ENCODE measurements at places on chromosomes 3 and 15. TPM values are rescaled to one million over a fixed set of nuclear protein-coding genes. Genes with fewer than 3 reads are reported as not detected.

Gene NR2E3
- not detected for total RNA-seq

Gene COL7A1
- total RNA-seq = 2.4 TPM

Gene MNS1
- total RNA-seq = 0.14 TPM

Gene OXTR
- 1.5 TPM for total RNA-seq

Gene RBPMS2
- total RNA-seq = 0.09 TPM

Gene CBLB
- total RNA-seq = 152 TPM

Gene NME9
- total RNA-seq = not detected

Gene CTNNB1
- 238 TPM for total RNA-seq

- no peaks in the 10 kb centered on the region for H3K27me3 ChIP-seq
- H3K36me3 ChIP-seq = no peaks in the 10 kb centered on the region
- no peak overlapping the region for H3K4me3 ChIP-seq
- H3K4me1 ChIP-seq = peaks cover 48% of the 10 kb centered on the region
Measured at GRCh38 chr3:59425942-59426341, 376.1 kb upstream of the CFAP20DC start.

DNA sequence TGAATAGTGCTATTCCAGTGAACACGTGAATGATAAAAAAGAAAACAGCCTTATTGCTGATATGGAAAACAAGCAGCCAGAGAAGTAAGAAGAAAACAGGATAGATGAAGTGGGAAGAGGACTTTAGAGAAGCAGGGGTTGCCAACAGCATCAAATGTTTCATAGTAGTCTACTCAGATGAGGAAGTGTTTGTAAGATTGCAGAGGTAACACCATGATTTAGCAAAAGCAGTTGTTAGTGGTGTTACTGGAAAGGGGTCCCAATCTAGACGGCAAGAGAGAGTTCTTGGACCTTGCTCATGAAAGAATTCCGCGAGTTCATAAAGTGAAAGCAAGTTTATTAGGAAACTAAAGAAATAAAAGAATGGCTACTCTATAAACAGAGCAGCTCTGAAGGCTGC lies 108.8 kb upstream of the MCTP2 start:
- no peak overlapping the region for H3K4me3 ChIP-seq
- H3K36me3 ChIP-seq = no peaks in the 10 kb centered on the region
- DNase-seq = no peak
- peaks cover 9% of the 10 kb centered on the region for H3K27me3 ChIP-seq

- no peak overlapping the region for H3K4me3 ChIP-seq
- H3K27ac ChIP-seq = no peak overlapping the region
- no peaks in the 10 kb centered on the region for H3K36me3 ChIP-seq
- no peaks in the 10 kb centered on the region for H3K27me3 ChIP-seq
- H3K4me1 ChIP-seq = no peaks in the 10 kb centered on the region
Measured at GRCh38 chr3:79843180-79843579, 75.4 kb upstream of the ROBO1 start.

DNA sequence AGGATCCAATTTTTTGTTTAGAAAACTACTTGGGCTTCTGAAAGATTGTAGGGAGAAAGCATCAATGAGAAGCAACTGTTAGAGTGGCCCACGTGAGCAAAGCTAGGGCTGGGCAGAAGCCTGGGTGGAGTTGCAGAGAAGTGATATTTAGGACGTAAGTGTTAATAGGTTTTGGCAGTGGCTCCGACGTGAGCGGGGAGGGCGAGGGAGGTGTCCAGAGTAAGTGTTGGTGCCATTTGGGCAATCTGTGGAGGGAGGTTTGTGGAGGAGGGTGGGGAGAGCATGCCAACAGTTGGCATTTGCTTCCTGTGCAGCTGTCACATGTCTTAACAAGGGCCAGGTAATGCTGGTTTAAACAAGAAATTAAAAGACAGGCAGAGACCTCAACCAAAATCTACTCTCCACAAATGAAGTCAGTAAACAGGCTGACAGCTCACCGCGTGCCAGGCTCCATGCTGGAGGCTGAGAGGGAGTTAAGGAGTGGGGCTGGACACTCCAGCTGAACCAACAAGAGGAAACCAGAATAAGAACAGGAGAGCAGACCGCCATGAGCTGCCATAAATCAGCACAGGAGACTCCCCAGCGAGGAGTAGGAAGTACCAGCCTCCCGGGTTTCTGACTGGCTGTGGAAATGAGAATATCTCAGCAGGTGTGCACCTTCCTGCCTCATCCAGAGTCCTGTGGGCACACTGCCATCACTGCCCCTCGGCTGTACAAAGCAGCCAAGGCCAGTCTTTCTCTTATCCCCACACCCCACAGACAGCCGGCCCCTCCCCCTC lies 232.6 kb downstream of the ABHD5 start:
- no peaks in the 10 kb centered on the region for H3K36me3 ChIP-seq
- H3K4me3 ChIP-seq = no peak overlapping the region
- no peak overlapping the region for H3K27ac ChIP-seq
- peaks cover 26% of the 10 kb centered on the region for H3K27me3 ChIP-seq
- H3K4me1 ChIP-seq = no peaks in the 10 kb centered on the region
- no peak for DNase-seq

GRCh38 chr15:88100181-88100580 lies 156.4 kb downstream of the NTRK3 start:
- H3K27ac ChIP-seq = no peak overlapping the region
- no peaks in the 10 kb centered on the region for H3K4me1 ChIP-seq
- H3K4me3 ChIP-seq = no peak overlapping the region
- DNase-seq = no peak
- H3K27me3 ChIP-seq = no peaks in the 10 kb centered on the region

- no peaks in the 10 kb centered on the region for H3K36me3 ChIP-seq
- no peak overlapping the region for H3K27ac ChIP-seq
- peaks cover 9% of the 10 kb centered on the region for H3K27me3 ChIP-seq
- no peak overlapping the region for H3K4me3 ChIP-seq
- H3K4me1 ChIP-seq = no peaks in the 10 kb centered on the region
Measured at GRCh38 chr15:89985111-89985510, 16.0 kb upstream of the ZNF710 start.

Measured in activated T-helper 2 cell treated with anti-CD3 and anti-CD28 coated beads, Interferon-gamma antibody, Interleukin-2, Interleukin-4, amounts not matched to agents 10 μg/mL and 5 μg/mL and 100 μg/mL, durations not matched to agents 14 hours and 24 hours and 36 hours (primary cell).